ENCODE measurements at places on chromosomes 7 and 10. TPM values are rescaled to one million over a fixed set of nuclear protein-coding genes. Genes with fewer than 3 reads are reported as not detected.

Gene CCL26
- total RNA-seq = not detected

Gene SPDYE18
- total RNA-seq = 0.63 TPM

Gene HOXA5
- total RNA-seq = 0.14 TPM

DNA sequence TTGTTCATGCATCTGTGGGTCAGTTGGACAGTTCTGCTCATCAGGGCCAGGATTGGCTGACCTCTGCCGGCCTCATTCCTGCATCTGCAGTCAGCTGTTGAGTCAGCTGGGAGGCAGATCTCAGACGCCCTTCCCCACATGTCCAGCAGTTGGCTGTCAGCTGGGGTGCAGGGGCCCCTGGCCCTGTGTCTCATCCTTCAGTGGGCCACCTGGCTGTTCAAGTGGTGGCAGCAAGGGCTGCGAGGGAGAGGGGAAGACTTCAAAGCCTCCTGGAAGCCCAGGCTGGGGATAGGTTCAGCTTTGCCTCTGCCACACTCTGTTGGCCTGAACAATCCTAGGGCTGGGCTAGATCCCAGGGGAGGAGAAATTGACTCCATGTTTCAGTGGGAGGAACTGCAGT, 33.2 kb downstream of the TACR2 start:
- DNase-seq = no peak
- H3K4me1 ChIP-seq = no peaks in the 10 kb centered on the region

DNA sequence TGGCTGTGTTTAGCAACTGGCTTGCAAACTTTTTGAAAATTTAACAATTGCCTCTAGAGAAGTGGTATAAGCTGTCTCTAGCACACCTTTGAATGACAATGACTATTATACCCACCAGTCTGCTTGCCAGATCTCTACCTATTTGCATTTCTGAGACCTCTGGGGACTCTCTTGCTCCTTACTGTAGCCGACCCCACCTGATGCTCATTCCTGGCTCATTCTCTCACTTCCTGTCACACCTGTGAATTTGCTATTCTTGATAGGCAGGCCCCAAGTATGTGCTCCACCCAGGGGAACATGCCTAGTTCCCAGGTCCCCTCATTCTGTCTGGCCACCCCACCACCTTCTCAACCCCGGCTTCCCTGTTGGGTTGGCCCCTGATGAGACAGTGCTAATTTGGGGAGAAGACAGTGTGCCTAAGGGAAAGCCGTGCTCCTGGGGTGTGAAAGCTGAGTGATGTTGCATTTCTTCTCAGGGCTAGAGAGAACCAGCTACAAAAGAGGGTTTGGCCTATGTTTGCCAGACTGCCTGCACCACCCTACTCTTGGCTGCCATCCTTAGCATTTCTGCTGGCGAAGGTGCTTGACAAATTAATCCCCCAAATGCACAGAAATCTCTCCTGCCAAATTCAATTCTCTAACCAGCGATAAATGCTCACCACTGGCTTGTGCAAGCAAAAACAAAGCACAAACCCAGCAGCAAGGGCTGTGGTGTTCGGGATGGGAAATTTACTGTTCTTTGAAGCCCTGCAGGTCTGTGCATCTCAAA, 138.2 kb downstream of the RPS24 start:
- no peak overlapping the region for H3K4me3 ChIP-seq
- DNase-seq = no peak
- H3K4me1 ChIP-seq = no peaks in the 10 kb centered on the region
- no peaks in the 10 kb centered on the region for H3K36me3 ChIP-seq
- H3K27ac ChIP-seq = no peak overlapping the region

DNA sequence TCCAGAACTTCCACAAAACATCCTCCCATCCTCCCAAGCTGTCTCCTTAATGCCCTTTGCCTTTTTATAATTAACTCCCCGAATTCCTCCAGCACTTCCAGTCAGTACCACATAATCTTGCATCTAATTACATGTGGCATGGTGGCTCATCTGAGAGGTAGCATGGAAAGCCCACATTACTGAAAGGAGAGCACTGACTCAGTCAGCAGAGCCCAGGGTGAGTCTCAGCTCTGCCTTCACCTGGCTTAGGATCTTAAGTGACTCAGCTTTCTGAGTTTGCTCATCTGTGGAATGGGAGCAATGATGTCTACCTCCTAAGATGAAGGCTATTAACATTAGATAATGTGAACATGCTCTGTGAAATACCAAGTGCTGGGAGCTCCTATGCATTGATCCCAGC, 433.9 kb downstream of the SORCS3 start:
- no peak for DNase-seq
- no peaks in the 10 kb centered on the region for H3K27me3 ChIP-seq
- H3K27ac ChIP-seq = no peak overlapping the region
- no peak overlapping the region for H3K4me3 ChIP-seq
- H3K4me1 ChIP-seq = no peaks in the 10 kb centered on the region

Measured in activated T-cell treated with anti-CD3 and anti-CD28 coated beads, Interleukin-2, amount 50 U/mL, for 72 hours (primary cell).